ENCODE measurements at places on chromosomes 6 and 20.
A peak's percentile ranks its signal among the peaks of the same experiment; 100 is the strongest.

- ATAC-seq: peak; percentile 88
Observed at GRCh38 chr6:168964138-168964835, 289.4 kb downstream of the THBS2 start.

GRCh38 chr6:21431526-21431925 is 162.0 kb upstream of the SOX4 start:
- ATAC-seq: no peak

DNA sequence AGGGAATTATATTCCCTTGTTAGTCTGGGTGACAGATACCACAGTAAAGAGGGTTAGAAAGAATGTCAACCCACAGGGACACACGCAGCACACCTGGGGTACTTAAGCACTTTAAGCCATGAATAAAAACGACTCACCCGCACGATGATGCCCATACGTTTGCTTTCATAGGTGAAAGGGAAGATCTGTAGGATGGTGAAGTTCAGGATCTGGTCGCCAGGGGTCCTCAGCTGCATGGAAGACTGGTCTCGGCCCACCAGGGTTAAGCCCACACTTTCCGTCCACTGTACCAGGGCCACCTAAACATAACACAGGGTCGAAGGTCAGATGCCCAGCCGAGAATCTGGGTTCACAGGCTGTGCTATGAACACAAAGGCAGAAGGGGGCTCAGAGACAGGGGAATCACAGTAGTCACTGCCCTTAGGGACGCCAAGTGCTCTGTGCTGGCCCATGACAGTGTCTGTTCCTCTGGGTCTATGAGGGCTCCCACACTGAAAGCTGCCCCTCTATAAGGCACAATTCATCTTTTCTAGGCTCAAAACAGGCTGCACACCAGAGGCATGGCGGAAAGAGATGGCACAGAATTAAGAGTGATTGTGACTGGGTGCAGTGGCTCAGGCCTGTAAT is 96.8 kb upstream of the NFATC2 start:
- peak; percentile 94 for ATAC-seq

DNA sequence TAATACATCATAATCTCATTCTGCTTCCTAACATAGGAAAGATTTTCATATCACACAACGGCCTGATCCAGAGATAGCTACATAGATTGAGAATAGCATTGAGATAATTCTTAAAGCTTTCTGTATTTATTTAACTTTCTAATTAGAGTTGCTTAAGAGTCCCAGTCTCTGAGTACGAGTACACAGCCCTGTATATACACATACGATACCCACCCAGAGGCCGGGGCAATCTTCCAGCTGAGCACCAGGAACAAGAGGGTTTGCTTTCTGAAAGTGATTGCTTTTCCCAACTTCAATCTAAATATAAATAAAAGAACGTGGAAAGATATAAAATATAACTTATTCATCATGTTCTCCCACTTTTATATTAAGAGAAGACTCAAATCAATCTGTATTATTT is 313.8 kb downstream of the COL12A1 start:
- no peak for ATAC-seq

DNA sequence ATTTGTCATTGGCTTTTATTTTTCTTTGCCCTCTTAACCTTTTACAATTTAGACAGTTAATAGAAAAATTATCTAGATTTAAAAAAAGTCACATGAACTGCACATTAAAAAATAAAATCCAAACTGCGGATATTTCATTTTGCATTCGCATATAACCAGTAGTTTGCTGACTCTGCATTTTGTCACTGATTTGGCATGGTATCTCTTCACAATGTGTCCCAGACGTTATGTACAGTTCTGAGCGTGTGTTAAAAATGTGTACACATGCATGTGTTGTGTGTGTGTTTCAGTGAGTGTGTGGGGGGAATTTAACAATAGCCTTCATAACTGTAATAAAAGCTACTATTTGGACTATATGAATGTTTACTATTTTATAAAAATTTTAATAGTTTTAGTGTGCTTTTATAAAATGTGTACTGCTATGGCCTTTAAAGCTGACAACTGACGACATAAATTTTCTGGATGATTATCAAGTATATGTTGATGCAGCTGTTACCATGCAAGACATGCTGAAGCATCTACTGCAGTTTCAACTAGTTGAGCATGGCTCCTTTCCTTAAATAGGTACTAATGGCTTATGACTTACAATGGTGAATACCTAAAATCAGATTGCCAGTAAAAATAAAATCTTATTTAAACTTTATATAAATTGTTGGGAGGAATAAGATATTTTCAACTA is 67.7 kb downstream of the HMGCLL1 start:
- ATAC-seq: no peak

GRCh38 chr6:6820641-6821238 is 232.2 kb downstream of the LY86 start:
- ATAC-seq: no peak

DNA sequence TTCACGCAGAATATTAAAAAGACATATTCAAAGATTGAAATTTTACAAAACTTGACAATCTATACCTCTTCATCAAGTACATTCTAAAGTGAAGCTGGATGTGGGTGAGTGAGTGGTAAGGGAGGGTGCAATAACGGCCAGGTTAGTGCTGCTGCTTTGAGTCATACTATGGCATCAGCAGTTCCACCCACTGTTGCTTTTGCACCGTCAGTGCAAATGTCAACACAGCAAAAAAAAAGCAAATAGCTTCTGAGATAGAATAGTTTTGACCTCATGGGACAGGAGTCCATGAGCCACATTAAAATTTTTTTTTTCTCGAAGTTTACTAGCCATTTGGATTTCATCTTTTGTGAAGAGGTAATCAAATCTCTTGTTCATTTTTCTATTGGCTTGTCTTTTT is 31.8 kb downstream of the PSMF1 start:
- no peak for ATAC-seq

GRCh38 chr6:64732888-64733287 is 974.1 kb downstream of the EYS start:
- no peak for ATAC-seq

- no peak for ATAC-seq
Observed at GRCh38 chr20:32205110-32205842, 2.3 kb downstream of the PLAGL2 start.

All from SK-N-SH treated with all-trans-retinoic acid at 6 μM for 48 hours (cell line).